Fibroblast of skin of right quadriceps (primary cell): ENCODE measurements at places on chromosomes 3 and 15.
A peak's percentile ranks its signal among the peaks of the same experiment; 100 is the strongest.

GRCh38 chr3:31959951-31960792, 20.9 kb downstream of the OSBPL10 start:
- DNase-seq, result no peak

GRCh38 chr3:61562721-61563312, 1.4 kb downstream of the PTPRG start:
- DNase-seq, result peak; percentile 38

- no peak for DNase-seq
Measured at GRCh38 chr3:153513236-153513635, 351.2 kb downstream of the RAP2B start.

GRCh38 chr3:193656445-193656844, 63.4 kb downstream of the OPA1 start:
- no peak for DNase-seq

GRCh38 chr3:73609315-73609641, 15.5 kb downstream of the PDZRN3 start:
- no peak for DNase-seq

DNA sequence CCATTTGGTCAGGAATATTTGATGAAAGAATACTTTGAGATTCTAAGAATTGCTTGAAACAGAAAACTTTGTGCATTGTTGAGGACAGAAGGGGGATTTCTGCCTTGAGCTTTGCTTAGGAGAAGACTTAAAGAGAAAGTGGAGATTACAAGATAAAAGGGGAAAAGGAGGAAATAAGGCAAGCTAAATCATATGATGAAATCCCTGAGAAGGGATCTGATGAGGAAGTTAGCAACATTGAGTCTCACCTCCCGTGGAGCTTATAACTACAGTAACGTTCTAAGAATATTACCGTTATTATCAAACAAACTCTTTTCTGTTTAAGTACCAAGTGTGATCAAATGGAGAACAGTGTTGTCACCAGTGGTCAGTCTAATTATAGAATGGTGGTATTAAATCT, 414.7 kb upstream of the NAALADL2 start:
- DNase-seq, result no peak

DNA sequence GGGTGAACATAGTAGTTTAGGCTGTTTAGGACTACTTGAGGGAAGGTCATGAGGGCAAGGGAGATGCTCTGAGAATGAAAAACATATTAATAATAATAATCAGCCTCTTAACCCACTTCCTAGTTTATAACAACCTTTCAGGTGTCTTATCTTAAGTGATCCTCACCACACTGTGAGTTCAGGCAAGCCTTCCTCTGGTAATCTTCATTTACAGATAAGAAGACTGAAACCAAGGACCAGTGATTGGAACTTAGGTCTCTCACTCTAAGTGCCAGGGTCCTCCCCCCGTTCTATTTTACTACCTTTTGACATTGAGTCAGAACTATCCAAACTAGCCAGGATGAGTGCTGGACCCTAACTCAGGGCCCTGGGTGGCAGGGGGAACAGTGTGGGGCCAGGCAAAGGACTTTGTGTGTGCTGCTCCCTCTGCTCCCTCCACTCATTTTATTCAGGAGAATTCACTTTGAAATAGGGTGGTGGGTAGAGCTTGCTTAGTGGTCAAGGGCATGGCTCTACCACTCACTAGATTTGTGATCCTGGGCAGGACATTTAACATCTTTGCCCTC, 5.7 kb downstream of the NUTM1 start:
- no peak for DNase-seq

DNA sequence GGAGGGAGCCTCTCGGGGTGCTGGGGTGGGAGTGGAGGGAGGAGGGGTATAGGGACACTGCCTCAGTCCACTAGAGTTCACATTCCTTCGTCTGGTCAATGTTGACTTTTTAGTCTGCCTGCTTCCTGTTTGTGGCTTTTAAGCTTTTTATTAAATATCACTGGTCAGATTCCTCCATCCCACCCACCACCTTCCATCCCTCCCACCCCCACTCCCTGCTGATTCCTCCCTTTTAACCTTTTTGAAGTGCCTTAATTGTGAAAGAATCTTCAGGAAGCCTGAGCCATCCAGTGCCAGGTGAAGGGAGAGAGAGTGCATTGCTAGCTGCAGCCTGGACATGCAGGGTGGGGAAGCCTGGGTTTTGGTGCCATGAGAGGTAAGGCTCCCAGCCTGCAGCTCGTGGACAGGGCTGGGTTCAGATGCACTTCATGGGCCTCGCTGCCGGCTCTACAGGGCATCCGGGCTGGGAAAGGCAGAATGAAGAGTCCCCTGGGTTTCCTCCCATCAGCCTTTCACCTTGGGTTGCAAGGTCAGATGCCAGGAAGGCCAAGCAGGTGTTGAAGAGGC, 105.9 kb downstream of the DNAJB8 start:
- DNase-seq, result no peak

GRCh38 chr3:4756057-4756775, 223.0 kb upstream of the BHLHE40 start:
- no peak for DNase-seq

DNA sequence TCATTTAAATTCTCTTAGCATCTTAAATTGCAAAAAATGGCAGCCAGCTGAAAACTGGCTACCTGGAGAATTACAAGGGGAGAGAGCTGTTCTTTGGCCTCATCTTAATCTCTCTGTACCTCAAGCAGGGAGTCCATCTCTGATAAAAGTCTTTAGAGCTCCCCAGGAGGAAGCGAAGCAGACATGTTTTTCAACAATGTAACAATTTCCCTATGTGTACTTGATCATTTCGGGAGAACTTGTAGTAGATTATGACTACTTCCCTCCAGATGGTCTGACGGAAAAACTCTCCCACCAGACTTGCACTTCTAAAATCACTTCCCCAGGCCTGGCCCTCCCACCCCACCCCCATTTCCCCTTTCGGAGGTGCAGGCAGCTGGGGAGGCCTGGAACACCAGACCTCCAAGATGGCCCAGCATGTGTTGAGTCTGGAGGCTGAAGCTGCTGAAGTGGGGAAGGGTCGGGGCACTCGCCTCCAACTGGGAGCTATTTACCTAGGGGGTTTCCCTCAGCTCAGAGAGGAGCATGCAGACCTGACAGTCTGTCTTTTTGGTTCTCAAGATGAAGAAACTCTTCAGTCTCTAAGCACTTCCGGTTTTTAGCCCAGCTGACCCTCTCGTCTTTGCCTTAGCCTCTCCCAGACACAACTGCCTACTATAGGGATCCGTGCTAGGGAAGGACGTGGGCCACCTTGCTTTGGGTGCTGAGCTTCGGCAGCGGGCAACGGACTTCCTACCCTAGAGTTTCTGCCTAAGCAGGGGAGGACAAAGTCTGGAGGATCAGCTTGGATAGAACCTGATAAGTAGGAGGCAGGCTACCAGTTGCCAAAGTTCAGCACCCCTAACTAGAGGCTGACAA, 164.0 kb upstream of the TBL1XR1 start:
- DNase-seq, result no peak

DNA sequence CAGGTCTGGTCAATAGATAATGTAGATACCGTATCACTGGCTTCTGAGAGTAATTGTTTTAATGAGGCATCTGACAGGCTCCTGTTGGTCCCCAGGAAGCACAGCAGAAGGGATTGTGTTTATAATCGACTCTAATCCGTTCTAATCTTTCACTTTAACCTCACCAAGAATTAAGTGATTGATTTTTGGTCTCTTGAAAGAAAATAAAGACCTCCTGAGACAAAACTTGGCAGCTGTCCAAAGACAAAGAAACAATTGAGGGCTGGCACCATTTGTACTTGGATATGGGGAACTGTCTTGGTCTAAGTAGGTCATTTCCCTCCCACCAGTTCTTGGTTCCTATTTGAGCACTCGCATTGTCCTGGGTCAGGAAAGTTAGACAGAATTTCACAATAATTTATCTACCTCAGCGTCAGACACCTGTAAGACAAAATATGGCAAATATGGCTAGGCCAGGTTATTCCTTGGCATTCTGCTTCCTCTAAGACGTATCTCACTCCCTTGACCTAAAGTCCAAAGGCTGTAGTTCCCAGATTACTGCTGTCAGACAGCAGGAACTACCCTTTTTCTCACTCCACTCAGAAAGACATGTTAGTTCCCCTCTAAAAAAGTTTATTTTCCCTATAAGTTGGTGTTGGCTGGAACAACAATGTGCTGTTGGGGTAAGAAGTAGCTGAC, 22.7 kb upstream of the CD96 start:
- no peak for DNase-seq

- no peak for DNase-seq
Measured at GRCh38 chr3:10761583-10761982, 54.4 kb upstream of the SLC6A11 start.

DNA sequence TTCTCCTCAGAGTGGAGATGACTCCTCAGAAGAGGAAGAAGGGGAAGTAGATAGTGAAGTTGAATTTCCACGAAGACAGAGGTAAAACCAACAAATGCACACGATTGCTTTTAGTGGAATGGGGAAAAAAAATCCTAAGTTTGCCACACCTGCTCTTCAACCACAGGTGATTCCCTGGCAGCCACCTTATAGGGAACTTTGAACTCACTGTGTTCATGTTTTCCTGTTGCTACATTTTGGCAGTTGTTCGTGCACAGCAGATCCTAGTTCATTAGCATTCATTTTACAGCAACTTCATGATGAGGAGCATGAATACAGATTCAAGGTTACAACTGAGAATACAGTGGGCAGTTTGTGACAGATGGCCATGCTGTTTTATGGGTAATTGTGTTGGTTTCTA, 21.5 kb downstream of the TMEM41A start:
- DNase-seq, result no peak

GRCh38 chr3:170506556-170506955, 79.3 kb downstream of the SLC7A14 start:
- DNase-seq, result peak; percentile 54

GRCh38 chr3:141661229-141662196, 76.6 kb upstream of the RNF7 start:
- DNase-seq, result no peak

- no peak for DNase-seq
Measured at GRCh38 chr3:189781415-189781814, 150.2 kb downstream of the TP63 start.

GRCh38 chr3:196996454-196997265, 28.0 kb upstream of the PIGZ start:
- no peak for DNase-seq

DNA sequence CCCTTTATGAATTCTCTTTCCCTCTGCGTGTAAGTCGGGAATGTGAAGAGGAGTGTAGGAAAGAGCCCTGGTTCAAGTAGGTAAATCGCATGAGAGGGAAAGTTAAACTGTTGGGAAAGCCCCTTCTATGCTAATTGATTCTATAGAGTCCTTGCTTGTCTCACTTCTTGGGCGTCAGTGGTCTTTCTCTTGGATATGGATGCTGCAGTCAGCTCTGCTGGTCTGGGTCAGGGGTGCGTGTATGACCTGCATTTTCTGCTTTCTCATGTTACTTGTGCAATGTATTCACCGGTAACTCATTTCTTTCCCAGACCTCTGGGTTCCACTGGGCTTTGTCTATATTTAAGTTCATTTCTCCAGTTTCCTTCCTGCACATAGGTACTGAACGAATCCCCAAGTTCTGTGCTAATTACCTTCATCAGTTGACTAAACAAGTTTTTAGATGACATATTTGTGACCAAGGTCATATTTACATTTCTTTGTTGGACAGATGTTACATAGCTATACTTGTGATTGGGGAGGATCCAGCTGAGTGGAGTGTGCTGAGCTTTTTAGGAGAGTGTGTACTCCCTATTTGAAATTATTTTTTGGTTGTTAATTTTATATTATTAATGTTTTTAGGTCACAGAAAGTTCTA, 1.4 kb downstream of the SETD5 start:
- peak; percentile 28 for DNase-seq

- DNase-seq, result no peak
Measured at GRCh38 chr3:174859756-174860155, 622 bp downstream of the NAALADL2 start.

DNA sequence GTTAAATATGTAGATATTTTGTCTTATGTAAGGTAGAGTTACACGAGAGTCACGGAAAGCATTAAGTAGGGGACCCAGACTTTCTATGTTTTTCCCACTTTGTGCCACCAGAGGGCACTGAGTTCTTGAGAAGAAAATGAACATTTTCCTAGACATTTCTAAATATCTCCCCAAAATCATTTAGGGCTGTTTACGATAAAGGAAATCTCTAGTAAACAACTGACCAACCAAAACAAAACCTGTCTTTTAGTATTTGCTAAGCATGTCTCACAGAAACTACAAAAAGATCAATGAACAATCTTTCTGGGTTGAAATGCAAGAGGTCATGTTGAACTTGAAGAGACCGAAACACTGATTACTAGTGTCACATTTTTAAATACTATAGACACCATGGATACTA, 16.1 kb downstream of the POU1F1 start:
- peak; percentile 42 for DNase-seq

- no peak for DNase-seq
Measured at GRCh38 chr3:128859630-128860029, 19.8 kb upstream of the ACAD9 start.

- DNase-seq, result peak; percentile 37
Measured at GRCh38 chr3:55161231-55161630, 233.4 kb upstream of the LRTM1 start.

- peak; percentile 41 for DNase-seq
Measured at GRCh38 chr3:124097362-124098131, 105.6 kb upstream of the ROPN1 start.

- DNase-seq, result peak; percentile 26
Measured at GRCh38 chr15:87227846-87228245, 1028.7 kb downstream of the NTRK3 start.

DNA sequence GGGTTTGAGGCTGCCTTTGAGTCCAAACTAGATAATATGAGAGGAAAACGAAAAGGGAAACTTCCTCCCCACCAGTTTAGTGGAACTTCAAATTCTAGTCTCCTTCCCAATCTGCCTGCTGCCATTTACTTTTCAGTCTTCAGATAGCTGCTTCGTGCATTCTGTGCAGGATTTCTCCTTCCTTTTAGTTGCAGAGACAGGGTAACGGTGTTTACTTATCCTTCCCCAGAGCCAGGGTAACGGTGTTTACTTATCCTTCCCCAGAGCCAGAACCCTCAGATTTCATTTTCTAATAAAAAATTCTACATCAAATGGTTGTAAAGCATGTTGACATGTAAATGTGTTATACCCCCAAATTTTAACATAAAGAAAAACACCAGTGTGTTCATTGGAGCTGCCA, 282.6 kb downstream of the VPS13C start:
- no peak for DNase-seq

- DNase-seq, result no peak
Measured at GRCh38 chr15:97189162-97189780, 771.2 kb upstream of the ARRDC4 start.

DNA sequence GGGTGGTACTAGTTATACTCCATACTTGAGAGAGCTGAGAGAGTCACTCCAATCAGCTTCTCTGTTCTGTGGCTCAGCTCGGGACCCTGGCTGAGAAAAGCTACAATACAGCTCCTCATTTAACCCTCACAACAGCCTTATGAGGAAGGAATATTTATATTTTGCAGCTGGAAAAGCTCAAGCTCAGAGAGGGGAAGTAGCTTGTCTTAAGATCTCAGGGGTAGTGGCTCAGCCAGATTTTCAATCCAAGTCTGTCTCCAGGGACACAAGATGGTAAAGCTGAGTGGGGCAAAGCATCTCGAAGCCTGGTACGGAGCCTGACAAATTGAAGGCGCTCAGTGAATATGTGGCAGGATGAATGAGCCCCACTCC, 14.8 kb downstream of the SCAMP2 start:
- no peak for DNase-seq
